ENCODE measurements at places on chromosomes 1 and 21. TPM values are rescaled to one million over a fixed set of nuclear protein-coding genes. Genes with fewer than 3 reads are reported as not detected.

DNA sequence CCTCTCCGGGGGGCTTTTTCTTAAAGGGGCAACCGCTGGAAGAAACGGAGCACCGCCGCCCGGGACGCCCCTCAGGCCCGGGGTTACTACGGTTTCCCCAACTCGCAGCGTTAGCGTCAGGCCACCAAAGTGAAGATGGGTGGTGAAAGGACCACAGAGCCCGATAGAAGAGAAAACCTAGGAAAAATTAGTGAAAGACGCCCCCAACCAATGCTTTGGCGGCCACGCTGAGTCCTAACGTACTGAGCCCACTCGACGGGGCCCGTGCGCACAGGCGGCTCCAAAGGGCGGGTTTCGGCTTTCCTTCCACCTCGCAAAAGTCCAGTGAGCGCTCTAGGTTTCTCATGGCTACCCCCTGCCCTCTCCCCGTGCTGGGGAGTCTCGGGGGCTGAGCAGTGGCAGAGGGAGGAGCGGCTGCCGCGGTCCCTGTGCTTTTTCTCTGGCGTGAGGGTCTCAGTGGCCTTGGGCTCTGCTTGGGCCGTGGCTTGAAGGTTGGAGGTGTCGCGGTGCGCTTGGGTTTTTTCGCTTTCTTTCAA, 12.2 kb upstream of the SPEN start:
- no peaks in the 10 kb centered on the region for H3K36me3 ChIP-seq
- no peaks in the 10 kb centered on the region for H3K27me3 ChIP-seq

DNA sequence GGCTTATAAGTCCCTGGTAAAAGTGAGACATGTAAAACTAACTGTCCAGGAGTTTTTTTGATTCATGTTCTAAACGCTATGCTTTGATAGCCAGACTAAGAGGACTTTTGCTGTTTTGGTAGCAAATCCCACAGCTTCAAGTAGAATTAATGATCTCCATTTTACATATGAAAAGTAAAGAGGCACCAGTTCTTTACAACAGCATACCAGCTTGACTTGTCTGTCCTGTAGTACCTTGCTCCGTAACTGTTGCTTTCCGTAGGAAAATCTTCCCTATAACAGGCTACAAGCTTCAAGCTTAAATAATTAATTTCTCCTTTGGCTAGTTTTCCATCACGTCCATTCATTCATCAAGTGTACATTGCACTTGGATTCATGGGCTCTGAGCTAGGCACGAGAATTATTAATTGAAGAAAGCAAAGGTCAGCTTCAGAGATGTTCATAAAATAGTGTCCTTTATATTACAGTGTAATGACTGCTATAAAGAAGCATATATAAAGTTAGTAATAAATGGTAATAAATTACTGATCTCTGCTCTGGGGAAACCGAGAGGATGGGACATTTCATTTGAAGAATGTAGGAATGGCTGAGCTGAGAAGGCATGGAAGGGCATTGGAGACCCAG, 29.2 kb downstream of the B3GALT5 start:
- H3K27me3 ChIP-seq = no peaks in the 10 kb centered on the region
- no peak for DNase-seq
- no peak overlapping the region for H3K4me3 ChIP-seq
- H3K36me3 ChIP-seq = no peaks in the 10 kb centered on the region
- H3K4me1 ChIP-seq = peaks cover 12% of the 10 kb centered on the region
- H3K27ac ChIP-seq = no peak overlapping the region

DNA sequence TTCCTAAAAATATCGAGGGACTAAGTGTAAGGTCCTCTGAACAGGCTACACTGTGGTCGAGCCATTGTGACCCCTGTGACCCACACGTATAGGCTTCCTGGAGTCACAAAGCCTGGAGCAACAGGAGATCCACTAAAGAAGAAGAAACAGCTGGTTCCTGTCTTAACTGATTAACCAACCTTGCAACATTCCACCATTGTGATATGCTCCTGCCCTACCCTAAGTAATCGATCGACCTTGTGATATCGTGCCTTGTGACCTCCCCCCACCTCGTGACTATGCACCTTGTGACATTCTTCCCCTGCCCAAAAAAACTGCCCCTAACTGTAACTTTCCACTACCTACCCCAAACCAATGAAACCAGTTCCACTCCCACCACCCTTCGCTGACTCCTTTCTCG, 304.6 kb upstream of the FAM78B start:
- H3K27ac ChIP-seq = no peak overlapping the region
- no peaks in the 10 kb centered on the region for H3K36me3 ChIP-seq
- no peaks in the 10 kb centered on the region for H3K4me1 ChIP-seq

- H3K36me3 ChIP-seq = peaks cover 7% of the 10 kb centered on the region
- no peak for DNase-seq
- H3K27ac ChIP-seq = no peak overlapping the region
- no peaks in the 10 kb centered on the region for H3K4me1 ChIP-seq
Measured at GRCh38 chr1:99704356-99704816, 58.5 kb downstream of the PALMD start.

GRCh38 chr1:30864681-30865080, 43.9 kb downstream of the SDC3 start:
- no peak overlapping the region for H3K4me3 ChIP-seq
- DNase-seq = no peak
- H3K36me3 ChIP-seq = no peaks in the 10 kb centered on the region
- H3K27ac ChIP-seq = no peak overlapping the region
- H3K4me1 ChIP-seq = no peaks in the 10 kb centered on the region

GRCh38 chr1:174676856-174677255, 229.1 kb downstream of the GPR52 start:
- no peak for DNase-seq
- no peaks in the 10 kb centered on the region for H3K36me3 ChIP-seq
- no peaks in the 10 kb centered on the region for H3K27me3 ChIP-seq
- no peaks in the 10 kb centered on the region for H3K4me1 ChIP-seq
- H3K27ac ChIP-seq = no peak overlapping the region
- no peak overlapping the region for H3K4me3 ChIP-seq

DNA sequence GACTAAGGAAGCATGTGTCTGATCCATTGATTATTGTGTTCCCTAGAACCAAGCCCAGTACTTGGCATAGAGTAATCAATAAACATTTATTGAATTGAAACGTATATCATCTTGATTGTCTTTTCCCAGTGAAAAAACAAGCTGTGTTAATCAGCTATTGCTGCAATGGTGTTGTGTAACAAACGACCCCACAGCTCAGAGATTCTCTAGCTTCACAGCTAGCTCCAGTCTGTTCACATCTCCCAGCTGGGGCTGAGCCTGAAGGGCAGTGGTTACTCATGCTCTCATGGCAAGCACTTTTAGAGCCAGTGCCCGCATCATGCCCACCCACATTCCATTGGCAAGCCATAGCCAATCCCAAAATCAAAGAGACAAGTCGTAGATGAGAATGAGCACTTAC, 237.4 kb upstream of the RAB4A start:
- DNase-seq = no peak
- H3K27me3 ChIP-seq = peaks cover 3% of the 10 kb centered on the region
- H3K36me3 ChIP-seq = no peaks in the 10 kb centered on the region
- H3K27ac ChIP-seq = no peak overlapping the region
- H3K4me3 ChIP-seq = no peak overlapping the region
- H3K4me1 ChIP-seq = peaks cover 24% of the 10 kb centered on the region

GRCh38 chr1:74835051-74835450, 102.1 kb downstream of the TYW3 start:
- DNase-seq = peak; percentile 11
- H3K4me3 ChIP-seq = no peak overlapping the region
- H3K27me3 ChIP-seq = peaks cover 23% of the 10 kb centered on the region
- H3K4me1 ChIP-seq = no peaks in the 10 kb centered on the region
- no peak overlapping the region for H3K27ac ChIP-seq
- H3K36me3 ChIP-seq = peaks cover 7% of the 10 kb centered on the region

DNA sequence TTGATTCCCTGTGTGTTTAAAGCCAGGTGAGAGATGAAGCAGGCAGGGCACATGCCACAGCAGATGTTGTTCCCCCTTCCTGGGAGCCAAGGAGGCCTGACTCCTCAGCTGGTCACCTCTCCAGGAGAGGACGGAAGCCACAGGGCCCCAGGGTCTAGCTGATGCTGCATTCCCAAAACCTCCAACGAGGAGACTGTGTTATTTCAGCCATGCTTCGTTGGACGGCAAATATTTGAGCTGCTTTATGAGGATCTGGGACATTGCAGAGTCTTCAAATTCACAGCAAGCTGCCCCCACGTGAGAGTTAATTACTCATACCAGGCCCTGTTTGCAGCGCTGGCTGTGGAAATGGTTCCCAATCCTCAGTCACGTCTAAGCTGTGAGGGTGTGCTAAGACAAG, 85.3 kb downstream of the CDC7 start:
- H3K4me1 ChIP-seq = peaks cover 5% of the 10 kb centered on the region
- no peak overlapping the region for H3K27ac ChIP-seq
- DNase-seq = no peak
- H3K4me3 ChIP-seq = no peak overlapping the region

DNA sequence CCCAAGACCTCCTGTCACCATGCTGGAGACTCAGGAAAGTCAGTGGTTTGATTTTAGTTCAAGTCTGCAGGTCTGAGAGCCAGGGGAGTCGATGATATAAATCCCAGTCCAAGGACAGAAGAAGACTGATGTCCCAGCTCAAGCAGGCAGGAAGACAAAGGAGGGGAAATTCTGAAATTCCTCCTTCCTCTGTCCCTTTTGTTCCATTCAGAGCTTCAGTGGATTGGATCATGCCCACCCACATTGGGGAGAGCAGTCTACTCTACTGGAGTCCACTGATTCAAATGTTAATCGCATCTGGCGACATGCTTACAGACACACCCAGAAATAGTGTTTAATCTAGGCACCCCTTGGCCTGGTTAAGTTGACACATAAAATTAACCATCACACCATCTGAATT, 7.2 kb upstream of the ADAMTS1 start:
- no peak overlapping the region for H3K27ac ChIP-seq
- H3K36me3 ChIP-seq = no peaks in the 10 kb centered on the region
- H3K27me3 ChIP-seq = peaks cover 6% of the 10 kb centered on the region
- DNase-seq = no peak

- H3K27me3 ChIP-seq = no peaks in the 10 kb centered on the region
- H3K4me3 ChIP-seq = no peak overlapping the region
- peak; percentile 77 for DNase-seq
Measured at GRCh38 chr1:84103197-84103992, 40.7 kb upstream of the PRKACB start.

DNA sequence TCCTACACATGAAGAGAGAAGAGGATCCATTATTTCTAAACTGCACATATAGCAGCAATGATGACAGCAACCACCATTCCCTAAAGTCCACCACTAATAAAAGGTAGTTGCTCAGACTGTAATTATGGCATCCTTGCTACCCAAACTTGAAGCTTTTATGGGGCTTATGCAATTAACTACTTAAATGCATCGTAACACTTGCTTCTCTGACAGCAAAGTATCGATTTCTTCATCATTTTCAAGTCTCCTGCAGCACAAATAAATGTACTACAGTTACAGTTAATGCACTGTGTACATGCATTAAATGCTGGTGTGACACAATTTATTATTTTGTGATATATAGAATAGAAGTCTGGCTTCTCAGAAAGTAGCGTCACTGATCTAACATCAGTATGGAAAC, 241.7 kb downstream of the USH2A start:
- DNase-seq = no peak
- no peaks in the 10 kb centered on the region for H3K36me3 ChIP-seq
- H3K27me3 ChIP-seq = peaks cover 97% of the 10 kb centered on the region
- no peaks in the 10 kb centered on the region for H3K4me1 ChIP-seq
- no peak overlapping the region for H3K27ac ChIP-seq

- peaks cover 64% of the 10 kb centered on the region for H3K36me3 ChIP-seq
- H3K4me3 ChIP-seq = peak overlapping the region; percentile 96
- H3K27me3 ChIP-seq = no peaks in the 10 kb centered on the region
- H3K4me1 ChIP-seq = peaks cover 27% of the 10 kb centered on the region
Measured at GRCh38 chr1:93877529-93877928, 1.5 kb downstream of the DNTTIP2 start.

- peaks cover 46% of the 10 kb centered on the region for H3K36me3 ChIP-seq
- no peaks in the 10 kb centered on the region for H3K27me3 ChIP-seq
Measured at GRCh38 chr1:5933050-5933449, 59.2 kb downstream of the NPHP4 start.

DNA sequence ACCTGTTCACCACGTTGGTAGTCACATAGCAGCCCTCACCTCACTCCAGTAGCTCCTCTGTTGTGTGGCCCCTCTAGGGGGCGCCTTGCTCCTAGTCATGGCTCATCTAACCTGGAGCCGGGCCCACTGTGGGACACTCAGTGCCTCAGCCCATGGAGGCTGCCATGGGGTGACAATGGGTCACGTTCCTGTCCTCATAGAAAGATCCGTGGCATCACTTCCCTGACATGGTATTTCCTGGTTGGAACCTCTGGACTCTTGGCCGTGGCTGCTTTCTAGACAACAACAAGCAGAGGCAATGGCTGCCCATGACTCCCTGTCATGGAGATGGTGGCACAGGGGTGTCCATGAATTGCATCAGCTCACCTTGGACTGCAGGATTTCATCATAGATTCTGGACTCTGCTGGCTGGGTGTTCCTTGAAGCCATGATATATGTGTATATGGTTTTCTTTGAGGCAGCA, 27.5 kb upstream of the SLAMF6 start:
- DNase-seq = no peak
- no peaks in the 10 kb centered on the region for H3K4me1 ChIP-seq
- no peak overlapping the region for H3K4me3 ChIP-seq
- H3K27me3 ChIP-seq = peaks cover 4% of the 10 kb centered on the region

DNA sequence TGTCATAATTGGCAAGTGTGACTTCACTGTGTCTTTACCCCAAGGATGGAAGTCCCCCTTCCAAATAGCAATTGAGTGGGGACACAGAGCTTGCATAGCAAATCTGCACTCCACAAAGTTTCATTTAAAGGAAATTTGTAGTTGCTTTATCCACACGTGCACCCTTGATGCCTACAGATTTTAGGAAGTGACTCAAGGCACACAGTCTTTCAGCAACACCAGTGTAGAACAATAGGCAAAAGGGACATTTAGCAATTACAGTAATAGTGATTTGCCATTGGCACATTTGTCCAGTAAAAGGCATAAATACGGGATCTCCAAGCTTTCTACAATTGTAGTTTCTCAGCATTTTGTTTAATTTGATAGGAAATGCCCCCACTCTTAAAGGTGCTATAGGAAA, 43.4 kb upstream of the KAZN start:
- DNase-seq = no peak
- no peaks in the 10 kb centered on the region for H3K27me3 ChIP-seq
- H3K4me1 ChIP-seq = no peaks in the 10 kb centered on the region
- H3K27ac ChIP-seq = no peak overlapping the region
- no peaks in the 10 kb centered on the region for H3K36me3 ChIP-seq
- H3K4me3 ChIP-seq = no peak overlapping the region

DNA sequence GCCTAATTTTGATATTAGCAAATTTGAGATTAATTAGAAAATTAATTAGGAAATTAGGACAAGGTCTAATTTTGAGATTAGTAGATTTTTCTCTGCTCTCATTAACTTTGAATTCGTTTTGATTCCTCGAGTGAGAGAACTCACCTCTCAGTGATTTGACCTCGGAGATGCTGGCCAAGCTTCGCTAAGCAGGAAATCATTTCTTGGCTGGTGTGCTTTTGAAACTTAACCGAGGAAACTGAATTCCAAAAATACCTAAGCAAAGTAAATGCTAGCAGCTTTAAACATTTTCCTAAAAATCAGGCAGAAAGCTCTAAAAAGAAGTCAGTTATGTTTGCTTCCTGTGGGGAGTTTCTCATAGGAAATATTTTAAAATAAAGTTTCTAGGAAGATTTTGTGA, 34.9 kb downstream of the CDC14A start:
- H3K27me3 ChIP-seq = no peaks in the 10 kb centered on the region
- H3K36me3 ChIP-seq = no peaks in the 10 kb centered on the region
- no peak for DNase-seq
- H3K4me1 ChIP-seq = no peaks in the 10 kb centered on the region
- no peak overlapping the region for H3K4me3 ChIP-seq

CADM3 gene
- 207 TPM for total RNA-seq

TMPRSS2 gene
- not detected for total RNA-seq

AQP10 gene
- total RNA-seq = not detected

VSIG8 gene
- total RNA-seq = not detected

ARHGEF16 gene
- total RNA-seq = 8.8 TPM

CYP2J2 gene
- 0.42 TPM for total RNA-seq

SLAMF1 gene
- total RNA-seq = not detected

ANKRD65 gene
- 0.86 TPM for total RNA-seq

BCL10 gene
- 55.8 TPM for total RNA-seq

OR6N1 gene
- not detected for total RNA-seq

CD84 gene
- total RNA-seq = not detected

Data from MCF 10A (cell line).